Activated CD8-positive, alpha-beta memory T cell treated with anti-CD3 and anti-CD28 coated beads for 4 hours (primary cell): ENCODE measurements at places on chromosomes 13 and 19.

- DNase-seq, result no peak
Measured at GRCh38 chr13:31965361-31966066, 66.1 kb upstream of the FRY start.

- DNase-seq, result no peak
Measured at GRCh38 chr13:77184455-77184854, 142.4 kb downstream of the MYCBP2 start.

DNA sequence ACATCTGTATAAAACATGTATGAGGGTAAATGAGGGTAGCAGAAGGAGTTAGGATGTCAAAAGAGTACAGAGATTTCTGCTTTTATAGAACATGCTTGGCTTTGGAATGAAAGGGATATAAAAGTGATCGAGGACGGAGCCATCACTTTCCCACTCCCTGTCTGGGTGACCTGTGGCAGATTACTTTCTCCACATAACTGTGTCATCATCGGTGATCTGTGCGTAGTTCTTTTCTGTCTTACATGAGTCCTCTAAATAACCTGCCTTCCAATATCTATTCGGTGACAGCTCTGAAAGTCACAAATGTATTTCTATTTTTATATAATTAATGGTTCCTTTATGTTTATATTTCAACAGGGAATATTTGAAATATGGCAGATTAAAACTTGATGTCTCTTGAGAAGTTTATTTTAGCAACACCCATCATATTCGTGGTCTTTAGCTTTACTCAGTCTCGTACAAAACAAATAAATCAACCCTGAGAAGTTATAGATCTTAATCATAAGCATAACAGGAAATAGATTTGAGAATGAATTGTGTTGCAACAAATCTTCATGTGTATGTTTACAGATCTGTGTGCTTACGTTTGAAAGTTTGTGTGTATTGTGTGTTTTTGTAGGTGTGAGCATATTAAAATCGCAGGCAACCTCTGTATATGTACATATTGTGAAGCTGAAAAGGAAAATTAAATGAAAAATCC, 1094.3 kb downstream of the EFNB2 start:
- DNase-seq, result no peak

DNA sequence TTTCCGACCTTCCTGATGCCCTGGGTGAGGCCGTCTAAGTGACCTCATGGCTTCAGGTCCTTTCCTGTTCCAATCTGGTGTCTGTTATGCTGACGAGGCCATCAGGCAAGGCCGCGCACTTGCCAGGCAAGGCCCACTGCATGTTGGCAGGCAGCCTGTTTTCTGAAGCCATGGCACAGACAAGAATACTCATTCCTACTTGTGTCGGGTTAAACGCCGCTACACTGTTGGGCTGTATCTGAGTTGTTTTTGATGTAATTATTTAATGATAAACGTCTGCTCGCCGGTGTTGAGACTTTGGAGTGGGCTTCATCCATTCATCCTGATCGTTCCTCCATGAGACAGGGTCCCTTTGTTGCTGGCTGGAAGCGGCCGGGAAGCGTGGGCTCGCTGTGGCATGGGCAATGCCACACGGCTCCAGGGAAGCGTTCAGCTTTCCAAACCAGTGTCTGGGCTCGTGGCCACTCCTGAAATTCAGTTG, 92.1 kb downstream of the ATP11A start:
- no peak for DNase-seq

DNA sequence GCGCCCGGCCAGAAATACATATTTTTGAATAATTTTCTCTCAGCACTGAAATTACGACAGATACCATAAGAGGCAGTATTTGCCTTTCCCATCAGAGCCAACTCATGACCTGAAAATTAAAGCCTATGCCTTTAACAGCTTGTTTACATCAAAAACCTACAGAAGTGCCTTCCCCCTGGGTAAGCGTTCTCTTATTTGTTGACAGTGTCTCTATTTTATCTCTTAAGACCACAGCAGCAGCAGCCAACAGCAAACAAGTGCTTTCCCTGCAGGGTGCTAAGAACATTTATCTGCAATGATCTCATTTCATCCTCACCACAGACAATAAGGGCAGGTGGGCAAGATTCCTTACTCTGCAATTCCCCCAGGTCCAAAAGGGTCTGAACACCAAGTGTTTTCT, 6.0 kb downstream of the AKAP8L start:
- no peak for DNase-seq

GRCh38 chr13:34070544-34071303, 252.8 kb downstream of the RFC3 start:
- DNase-seq, result no peak
